ENCODE measurements at places on chromosomes 6 and 20.

DNA sequence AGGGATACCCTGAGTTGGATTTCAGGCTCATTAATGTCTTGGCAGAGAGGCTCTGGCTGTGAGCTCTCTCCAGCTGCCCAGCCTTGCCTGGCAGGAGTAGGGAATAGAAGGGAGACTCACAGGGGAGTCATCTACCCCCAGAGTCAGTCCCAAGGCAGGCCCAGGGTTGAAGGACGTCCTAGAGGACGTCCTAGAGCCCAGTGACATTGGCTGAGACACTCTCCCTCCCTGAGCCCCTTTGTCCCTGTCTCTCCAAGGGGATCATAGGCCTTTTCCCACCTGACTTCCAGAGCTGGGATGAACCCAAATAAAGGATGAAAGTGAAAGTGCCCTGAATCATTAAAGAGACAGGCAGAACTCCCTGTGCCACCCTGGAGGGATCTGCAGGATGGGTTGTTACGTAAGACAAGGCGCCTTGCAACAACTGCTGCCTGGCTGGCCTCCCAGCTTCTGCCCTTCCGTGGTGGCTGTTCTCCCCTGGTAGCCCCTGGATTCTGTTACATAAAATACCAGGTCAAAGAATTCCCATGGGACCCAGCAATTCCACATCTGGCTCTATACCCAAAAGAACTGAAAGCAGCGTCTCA, 53.6 kb upstream of the SIRPA start:
- no peak for DNase-seq

- peak; percentile 51 for DNase-seq
Observed at GRCh38 chr6:15320693-15321092, 74.8 kb downstream of the JARID2 start.

DNA sequence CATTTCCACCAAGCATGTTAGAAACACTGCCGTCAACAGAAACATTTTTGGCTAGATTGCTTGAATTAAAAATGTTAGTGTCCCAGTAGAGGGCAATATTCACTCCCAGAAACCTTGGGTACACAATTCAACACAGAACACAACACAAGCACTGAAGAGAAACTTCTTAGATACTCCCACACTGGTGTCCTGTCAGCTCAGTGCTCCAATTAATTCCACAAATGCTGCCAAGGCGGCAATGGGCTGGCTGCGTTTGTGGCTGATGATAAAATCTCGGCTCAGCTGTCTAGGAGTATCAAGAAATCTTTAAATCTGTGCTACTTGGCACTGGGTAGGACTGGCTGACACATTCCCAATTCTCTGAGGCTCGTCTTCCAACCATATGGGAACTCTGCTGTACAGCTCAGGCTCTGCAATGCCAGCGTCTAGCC, 39.3 kb downstream of the BEND3 start:
- DNase-seq = peak; percentile 52

- DNase-seq = peak; percentile 40
Observed at GRCh38 chr6:73747289-73747688, 51.3 kb downstream of the CD109 start.

GRCh38 chr6:101226677-101227135, 166.8 kb upstream of the GRIK2 start:
- peak; percentile 63 for DNase-seq

- peak; percentile 55 for DNase-seq
Observed at GRCh38 chr6:56959938-56960337, 5.0 kb downstream of the BEND6 start.

DNA sequence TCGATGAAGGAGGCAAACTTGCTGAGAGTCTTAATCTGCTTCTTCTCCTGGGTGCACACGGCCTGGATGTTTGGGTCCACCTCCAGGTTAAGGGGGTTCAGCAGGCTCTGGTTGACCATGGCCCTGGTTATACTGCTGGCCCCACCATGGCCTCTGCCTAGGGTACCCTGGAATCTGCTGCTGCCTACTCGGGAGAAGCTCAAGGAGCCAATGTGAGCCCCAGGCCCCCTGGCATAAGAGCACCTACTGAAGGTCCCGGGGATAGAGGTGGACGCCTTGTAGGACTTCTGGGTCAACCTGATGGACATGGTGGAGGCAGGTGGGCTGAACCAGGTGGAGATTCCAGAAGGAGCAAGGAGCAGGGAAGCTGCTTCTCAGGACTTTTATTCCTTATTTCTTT, 17.9 kb upstream of the FKBP1C start:
- no peak for DNase-seq

DNA sequence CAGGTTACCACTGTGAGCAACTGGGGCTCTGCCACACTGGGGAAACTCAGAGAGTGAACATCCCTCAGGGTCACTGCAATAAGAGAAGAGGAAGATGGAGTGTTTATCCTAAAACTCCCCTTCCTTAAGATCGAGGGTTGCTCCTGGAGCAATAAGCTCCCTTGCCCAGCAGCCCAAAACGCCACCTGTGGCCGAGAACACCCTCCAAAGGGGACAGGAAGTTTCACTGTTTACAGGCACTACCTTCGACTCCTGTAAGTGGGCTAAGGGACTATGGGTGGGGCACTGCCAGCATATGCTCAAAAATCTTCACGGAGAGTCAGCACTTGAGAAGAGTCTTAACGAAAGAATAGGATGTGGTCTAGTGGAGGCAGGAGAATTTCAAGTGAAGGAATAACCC, 132.5 kb downstream of the FAXC start:
- no peak for DNase-seq

- DNase-seq = no peak
Observed at GRCh38 chr20:46563170-46563859, 12.9 kb upstream of the OCSTAMP start.

DNA sequence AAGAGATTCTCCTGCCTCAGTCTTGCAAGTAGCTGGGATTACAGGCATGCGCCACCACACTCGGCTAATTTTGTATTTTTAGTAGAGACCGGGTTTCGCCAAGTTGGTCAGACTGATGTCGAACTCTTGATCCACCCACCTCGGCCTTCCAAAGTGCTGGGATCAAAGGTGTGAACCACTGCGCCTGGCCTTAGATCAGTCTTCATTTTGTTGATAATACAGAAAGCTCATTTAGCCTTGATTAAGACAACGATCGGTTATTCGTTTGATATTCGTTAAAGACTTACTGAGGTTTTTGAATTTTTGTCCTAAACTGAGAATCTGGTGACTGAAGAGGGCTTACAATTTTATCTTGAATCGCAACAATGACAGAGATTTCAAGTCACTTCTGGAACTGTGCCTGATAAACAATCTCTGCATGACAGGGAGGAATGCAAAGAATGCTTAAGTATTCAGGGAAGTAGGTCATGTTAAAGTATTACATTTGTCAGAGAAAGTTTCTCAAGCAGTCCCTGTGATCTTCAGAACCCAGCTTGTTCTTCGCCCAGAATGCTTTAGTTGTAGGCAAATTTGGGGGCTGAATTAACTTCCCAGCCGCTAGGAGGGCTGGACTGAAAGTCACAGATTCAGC, 14.8 kb downstream of the AKAP12 start:
- DNase-seq = peak; percentile 82

- DNase-seq = no peak
Observed at GRCh38 chr6:79985128-79985527, 19.3 kb upstream of the TTK start.

DNA sequence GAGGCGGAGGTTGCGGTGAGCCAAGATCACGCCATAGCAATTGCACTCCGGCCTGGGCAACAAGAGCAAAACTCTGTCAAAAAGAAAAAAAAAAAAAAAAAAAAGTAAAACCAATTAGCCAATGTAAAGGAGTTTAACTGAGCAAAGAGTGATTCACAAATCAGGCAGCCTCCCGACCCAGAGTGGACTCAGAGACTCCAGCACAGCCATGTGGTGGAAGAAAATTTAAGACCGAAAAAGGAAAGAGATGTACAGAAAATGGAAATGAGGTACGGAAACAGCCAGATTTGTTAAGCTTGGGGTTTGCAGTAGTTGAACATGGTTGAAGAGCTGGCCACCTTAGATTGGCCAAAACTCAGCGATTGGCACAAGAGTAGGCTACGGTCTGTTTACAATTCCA, 51.4 kb downstream of the ERMARD start:
- no peak for DNase-seq

DNA sequence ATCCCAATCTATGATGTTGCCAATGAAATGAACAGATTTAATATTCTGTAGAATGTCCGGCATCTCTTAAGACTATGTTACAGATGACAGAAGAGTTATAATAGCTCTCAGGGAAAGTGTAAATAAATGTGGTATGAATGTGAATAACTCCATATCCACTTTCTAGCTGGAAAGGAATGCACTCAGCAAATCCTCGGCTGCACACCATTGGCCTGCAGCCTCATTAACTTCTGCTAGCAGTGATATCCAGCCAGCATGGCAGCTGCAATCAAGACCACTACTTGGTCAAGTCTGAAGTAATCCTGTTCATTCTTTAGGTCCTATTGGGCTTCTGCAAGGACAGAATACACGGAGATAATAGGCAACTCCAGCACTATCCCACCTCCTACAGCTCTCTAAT, 17.3 kb upstream of the MICA start:
- no peak for DNase-seq

GRCh38 chr6:75363304-75363703, 78.7 kb upstream of the TMEM30A start:
- DNase-seq = peak; percentile 12

DNA sequence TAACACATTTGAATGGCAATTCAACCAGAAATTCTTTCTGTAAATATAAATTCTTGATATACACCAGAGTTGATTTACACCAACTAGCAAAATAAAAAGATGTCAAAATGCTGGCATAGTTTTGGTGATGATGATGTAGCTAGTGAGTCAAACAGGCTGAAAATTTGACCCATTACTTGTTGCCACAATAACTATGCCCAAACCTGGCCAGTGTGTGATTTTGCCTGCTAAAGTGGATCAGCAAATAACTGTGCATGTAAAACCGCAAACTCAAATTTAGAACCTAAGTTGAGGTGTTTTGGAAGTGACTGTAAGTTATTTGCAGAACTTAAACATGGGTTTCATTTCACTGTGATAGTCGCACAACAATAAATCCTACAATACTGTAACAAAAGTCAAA, 125.9 kb downstream of the KIF6 start:
- no peak for DNase-seq

DNA sequence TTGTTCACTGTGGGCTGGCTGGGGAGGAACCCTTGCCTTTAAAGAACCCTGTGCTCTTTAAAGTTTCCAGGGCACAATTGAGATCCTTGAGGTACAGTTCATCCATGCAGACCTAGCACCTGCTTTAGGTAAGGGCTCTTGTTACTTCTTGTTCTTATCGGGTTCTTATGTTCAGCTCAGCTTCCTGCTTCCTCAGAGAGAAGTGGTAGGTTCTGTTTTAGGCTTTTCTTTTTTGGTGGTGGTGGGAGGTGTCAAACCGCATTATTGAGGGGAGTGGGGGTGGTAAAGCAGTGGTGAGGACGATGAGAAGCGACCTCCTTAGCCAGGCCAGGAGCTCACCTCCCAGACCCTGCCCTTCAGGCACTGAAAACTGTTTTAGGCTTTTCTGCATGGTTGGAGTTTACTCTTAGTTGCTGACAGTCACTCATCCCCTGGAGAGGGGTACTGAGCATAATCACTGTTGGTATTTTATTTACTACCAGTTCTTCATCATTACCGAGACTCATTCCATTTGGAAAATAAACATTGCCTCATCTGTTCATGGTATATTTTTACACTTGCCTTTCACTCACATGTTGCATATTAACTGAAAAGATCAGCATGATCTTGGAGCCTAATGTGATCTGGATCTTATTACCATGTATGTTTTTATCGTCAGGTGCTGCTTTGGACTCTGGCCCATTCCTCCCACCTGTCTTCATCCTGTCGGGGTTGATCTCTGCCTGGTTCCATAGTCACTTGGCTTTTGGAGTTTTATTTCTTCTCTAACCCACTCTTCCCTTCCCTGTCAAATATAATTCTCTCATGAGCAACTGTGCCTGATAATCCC, 35.4 kb downstream of the SLC16A10 start:
- no peak for DNase-seq

DNA sequence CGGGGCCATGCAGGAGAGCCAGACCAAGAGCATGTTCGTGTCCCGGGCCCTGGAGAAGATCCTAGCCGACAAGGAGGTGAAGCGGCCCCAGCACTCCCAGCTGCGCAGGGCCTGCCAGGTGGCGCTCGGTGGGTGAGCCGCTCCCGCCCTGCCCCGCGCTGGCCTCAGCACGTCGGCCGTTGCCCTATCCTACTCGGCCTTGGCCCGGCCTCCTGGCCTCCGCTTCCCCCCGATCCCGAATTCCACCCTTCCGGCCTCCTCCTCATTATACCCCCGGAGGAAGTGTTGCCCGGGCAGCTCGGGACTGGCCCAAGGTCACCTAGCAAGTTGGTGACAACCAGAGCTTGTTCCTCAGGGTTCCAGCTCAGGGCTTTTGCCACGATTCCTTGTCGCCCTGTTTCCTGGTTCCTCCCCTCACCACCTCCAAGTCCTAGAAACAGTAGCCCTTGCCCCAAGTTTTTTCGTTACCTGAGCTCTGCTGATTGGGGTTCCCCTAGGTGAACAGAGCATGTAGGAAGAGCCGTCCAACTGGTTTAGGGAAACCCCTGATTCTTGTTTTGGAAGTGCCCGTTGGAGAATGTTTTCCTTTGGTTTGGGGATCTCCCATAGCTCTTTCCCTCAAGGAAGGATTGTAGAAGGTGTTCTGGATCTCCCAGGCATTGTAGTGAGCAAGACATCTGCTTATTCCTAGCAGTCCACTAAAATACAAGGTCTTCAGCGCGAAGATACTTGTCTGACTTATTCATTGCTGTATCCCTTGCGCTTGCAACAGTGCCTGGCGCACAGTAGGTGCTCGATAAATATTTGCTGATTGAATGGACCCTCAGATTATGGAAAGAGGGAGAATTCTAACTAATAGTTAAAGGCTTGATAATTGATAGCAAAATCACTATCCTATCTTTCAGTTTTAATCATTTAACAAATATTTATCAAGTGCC, 641 bp downstream of the ARFGEF2 start:
- no peak for DNase-seq

- no peak for DNase-seq
Observed at GRCh38 chr6:156659822-156660198, 117.4 kb upstream of the ARID1B start.

DNA sequence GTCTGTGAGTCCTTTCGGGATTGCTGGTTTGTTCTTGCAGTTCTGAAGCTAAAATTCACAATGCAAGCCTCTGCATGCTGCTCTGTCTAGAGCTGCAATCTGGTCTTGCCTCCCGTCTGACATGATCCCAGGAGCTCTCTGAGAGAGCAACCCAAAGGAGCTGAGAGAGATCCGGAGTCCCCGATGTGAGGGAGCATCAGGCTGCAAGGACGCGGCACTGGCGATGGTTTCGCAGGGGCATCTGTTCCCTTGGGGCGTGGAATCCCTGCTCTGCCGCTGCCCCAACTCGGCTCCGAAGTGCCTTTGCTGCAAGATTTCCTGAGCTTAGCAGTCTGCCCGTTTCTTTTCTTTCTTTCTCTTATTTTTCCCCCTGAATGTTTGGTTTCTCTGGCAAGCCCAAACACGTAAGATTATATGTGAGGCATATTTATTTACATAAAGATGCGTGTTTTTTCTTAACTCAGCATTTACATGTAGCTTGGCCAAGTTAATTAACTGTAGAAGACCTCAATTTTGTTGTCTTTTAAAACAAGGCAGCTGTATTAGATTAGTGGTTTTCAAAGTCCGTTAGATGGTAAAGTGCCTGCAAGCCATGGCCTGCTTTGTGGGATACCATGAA, 873.0 kb downstream of the KIF16B start:
- DNase-seq = peak; percentile 11
